ENCODE measurements at places on chromosomes 16 and 17. TPM values are rescaled to one million over a fixed set of nuclear protein-coding genes. Genes with fewer than 3 reads are reported as not detected.

RNF157 gene
- total RNA-seq: 9.1 TPM

WNK4 gene
- 0.13 TPM for total RNA-seq

DNA sequence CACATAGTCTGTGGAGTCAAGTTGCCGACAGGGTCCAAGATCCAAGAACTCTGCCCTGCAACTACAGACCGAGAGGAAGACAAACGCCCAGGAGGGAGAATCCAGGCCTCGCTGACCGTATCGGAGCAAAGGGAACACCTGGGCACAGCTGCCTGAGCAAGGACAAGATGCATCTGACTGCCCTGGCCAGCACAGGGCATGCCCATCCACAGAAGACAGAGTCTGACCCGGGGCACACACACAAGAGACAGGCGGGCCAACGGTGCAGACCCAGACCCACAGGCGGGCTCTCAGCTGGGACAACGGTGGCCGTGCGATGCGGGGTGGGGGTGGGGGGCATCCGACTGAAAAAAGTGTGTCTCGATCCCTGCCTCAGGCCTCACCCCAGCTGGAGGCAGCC lies 6.2 kb downstream of the RAB40B start:
- H3K36me3 ChIP-seq: no peaks in the 10 kb centered on the region
- peaks cover 5% of the 10 kb centered on the region for H3K4me1 ChIP-seq
- no peak overlapping the region for H3K27ac ChIP-seq
- no peak overlapping the region for H3K4me3 ChIP-seq
- DNase-seq: no peak
- peaks cover 6% of the 10 kb centered on the region for H3K27me3 ChIP-seq

- peaks cover 9% of the 10 kb centered on the region for H3K36me3 ChIP-seq
- H3K27me3 ChIP-seq: no peaks in the 10 kb centered on the region
- no peaks in the 10 kb centered on the region for H3K4me1 ChIP-seq
These were observed 44.0 kb downstream of the ZCCHC14 start for GRCh38 chr16:87448866-87449265.

DNA sequence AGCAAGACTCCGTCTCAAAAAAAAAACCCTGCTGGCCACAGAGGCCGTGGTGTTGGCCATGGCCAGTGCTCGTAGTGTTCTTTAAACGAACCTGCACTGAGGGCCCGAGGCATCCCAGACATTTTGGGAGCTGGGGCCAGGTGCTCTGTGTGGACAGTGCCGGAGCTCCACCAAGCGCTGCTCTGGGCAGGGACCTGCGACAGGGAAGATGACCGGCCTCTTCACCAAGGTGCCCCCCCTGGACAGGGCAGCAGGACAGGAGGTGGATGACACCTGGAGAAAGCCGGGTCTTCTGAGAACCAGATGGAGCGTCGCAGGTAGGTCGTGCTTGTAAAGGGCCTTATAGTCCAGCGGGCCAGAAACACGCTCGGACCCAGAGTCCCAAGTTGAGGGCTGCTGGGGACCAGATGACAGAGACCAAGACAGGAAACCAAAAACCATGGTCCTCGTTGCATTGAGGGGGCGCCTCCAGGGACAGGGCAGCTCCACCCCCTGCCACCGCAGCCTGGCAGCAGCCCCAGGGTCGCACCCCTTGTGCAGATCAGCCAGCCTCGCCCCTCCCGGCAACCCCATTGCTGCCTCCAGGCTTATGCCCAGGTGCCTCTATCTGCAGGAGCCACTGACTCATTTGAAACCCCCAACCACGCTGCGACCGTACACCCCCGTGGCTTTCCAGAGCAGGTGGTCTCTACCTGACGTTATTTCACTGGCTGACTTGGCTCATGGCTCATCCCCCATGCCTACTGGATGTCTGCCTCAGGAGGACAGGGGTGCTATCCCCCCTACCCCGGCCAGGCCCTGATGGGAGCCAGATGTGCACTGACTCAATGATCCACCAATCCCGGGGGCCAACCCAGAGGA lies 4.2 kb upstream of the NTN3 start:
- DNase-seq: no peak
- H3K27me3 ChIP-seq: peaks cover 25% of the 10 kb centered on the region
- H3K4me3 ChIP-seq: no peak overlapping the region
- H3K27ac ChIP-seq: no peak overlapping the region

GRCh38 chr16:50568187-50568815 lies 20.1 kb downstream of the NKD1 start:
- H3K4me3 ChIP-seq: no peak overlapping the region
- no peaks in the 10 kb centered on the region for H3K4me1 ChIP-seq
- H3K36me3 ChIP-seq: no peaks in the 10 kb centered on the region
- no peak overlapping the region for H3K27ac ChIP-seq

NPIPA5 gene
- total RNA-seq: 1.0 TPM

GRCh38 chr16:89343501-89344457 lies 126.3 kb downstream of the ZNF778 start:
- H3K4me1 ChIP-seq: peaks cover 37% of the 10 kb centered on the region
- no peaks in the 10 kb centered on the region for H3K27me3 ChIP-seq
- H3K4me3 ChIP-seq: no peak overlapping the region
- no peak for DNase-seq
- no peaks in the 10 kb centered on the region for H3K36me3 ChIP-seq

DNA sequence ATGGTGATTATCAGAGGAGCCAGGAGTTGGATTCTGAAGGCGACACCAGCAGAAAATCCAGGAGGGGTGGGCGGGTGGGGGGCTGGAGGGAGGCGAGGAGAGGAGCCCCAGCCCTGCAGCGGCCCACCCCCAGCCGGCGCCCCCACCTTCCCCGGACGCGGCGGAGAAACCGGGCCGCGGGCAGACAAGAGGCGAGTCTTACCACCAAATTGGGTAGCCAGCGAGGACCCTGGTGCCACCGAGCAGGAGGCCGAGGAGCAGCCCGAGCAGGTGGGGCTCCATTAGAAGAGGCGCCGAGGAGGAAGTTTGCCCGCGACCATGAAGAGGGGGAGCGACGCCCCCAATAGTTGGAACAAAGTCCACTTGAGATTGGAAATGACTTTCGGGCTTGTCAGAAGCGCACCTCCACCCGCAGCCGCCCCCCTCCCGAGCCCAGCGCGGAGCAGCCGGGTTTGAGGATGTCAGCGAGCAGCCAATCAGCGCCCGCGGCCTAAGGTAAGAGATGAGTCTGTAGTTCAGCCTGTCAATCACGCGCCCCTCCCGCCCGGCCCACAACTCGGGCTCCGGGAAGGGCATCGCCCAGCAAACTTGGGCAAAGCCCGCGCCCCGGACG lies at the start of gene WNT3:
Gene WNT3 (minus strand): TSS at position 377 of the 613 bp plus-strand sequence. CDS start 95 bp downstream, at position 282.
- peaks cover 68% of the 10 kb centered on the region for H3K27me3 ChIP-seq
- no peak within 1 kb of the TSS for H3K27ac ChIP-seq
- no peak for DNase-seq
- peak within 1 kb of the TSS; percentile 33 for H3K4me3 ChIP-seq
- no peaks in the 10 kb centered on the region for H3K36me3 ChIP-seq

DNA sequence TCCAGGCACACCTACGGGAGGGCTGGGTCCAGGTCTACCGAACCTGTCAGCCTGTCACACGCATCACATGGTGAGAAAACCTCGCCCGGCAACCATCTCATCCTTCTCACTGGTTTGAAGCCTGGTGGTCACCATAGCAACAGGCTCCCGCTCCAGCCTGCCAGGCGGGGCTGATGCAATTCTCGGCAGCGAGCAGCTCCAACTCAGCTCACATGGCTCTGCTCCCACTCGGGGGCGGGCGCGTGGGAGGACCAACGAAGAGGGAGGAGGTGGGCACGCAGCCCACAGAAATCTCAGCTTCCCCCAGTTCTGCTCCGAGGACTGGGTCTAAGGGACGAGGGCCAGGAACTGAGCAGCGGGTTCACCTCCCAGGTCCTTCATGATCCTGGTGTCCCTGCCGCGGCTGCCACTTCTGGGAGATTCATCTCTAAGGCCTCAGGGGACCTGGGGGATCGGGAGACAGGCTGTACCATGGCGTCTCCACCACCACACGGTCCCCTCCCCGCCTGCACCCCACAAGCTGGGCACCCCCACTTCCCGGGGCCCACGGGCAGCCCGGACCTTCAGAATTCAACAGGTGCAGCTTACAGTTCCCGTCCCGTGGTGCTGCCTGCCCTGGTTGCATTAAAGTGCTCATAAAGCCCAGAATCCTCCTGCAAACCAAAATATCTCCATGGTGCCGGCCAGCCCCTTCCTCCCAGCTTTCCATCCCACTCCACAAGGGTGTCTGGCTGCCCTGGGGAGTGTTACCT lies 25.8 kb downstream of the ABR start:
- no peak for DNase-seq
- H3K27ac ChIP-seq: no peak overlapping the region
- H3K4me1 ChIP-seq: no peaks in the 10 kb centered on the region
- H3K4me3 ChIP-seq: no peak overlapping the region

PRSS33 gene
- 0.54 TPM for total RNA-seq

DNA sequence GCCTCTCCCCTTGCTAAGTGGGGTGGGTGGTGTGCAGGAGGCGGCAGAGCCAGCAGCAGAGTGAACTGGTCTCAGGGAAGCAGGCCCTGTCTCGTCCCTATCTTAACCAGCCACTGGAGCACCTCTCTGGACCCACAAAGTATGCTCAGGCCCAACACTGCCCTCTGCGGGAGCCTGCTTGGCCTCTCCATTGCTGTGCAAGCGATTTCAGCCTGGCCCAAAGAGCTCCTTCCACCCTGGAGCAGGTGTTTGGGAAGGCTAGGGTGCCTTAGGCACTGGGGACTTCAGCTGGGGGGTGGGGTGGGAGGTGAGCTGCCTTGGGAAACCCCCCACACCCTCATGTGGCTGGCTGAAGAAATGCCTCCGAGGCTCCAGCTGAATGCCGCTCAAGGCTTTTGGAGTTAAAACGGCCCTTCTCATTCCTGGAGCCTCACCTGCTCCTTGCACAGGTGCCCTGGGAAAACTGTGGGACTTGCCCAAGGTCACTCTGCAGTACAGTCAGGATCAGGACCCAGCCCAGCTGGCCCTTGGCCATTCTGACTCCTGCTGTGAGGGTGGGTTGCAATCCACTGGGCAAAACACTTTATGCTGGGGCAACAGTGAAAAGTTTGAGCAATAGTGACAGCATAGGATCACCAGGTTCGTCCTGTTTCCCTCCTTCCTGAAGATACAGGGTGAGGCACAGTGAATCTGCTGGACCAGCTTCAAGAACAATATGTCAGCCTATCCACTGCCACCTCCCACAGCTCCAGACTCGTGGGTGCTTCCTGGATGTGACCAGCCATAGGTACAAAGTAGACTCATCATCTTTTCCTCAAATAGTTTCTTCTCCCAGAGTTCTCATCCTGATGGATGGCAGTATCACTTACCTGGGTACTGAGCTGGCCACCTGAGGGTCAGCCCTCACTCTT lies 5.9 kb upstream of the UBE2O start:
- no peak for DNase-seq
- no peaks in the 10 kb centered on the region for H3K36me3 ChIP-seq
- no peak overlapping the region for H3K27ac ChIP-seq
- H3K4me3 ChIP-seq: no peak overlapping the region

- peak overlapping the region; percentile 92 for H3K27ac ChIP-seq
- H3K36me3 ChIP-seq: no peaks in the 10 kb centered on the region
- no peak for DNase-seq
- no peaks in the 10 kb centered on the region for H3K27me3 ChIP-seq
- H3K4me3 ChIP-seq: no peak overlapping the region
These were observed 1.2 kb upstream of the P2RX1 start for GRCh38 chr17:3917391-3917931.

GRCh38 chr16:68732042-68732680 lies 4.9 kb upstream of the CDH1 start:
- H3K4me1 ChIP-seq: peaks cover 4% of the 10 kb centered on the region
- DNase-seq: no peak
- H3K27me3 ChIP-seq: peaks cover 12% of the 10 kb centered on the region
- H3K27ac ChIP-seq: no peak overlapping the region
- no peaks in the 10 kb centered on the region for H3K36me3 ChIP-seq

GRCh38 chr16:11915114-11915643 lies 577 bp downstream of the GSPT1 start:
- DNase-seq: peak; percentile 59
- H3K27ac ChIP-seq: peak overlapping the region; percentile 41
- no peaks in the 10 kb centered on the region for H3K36me3 ChIP-seq
- no peaks in the 10 kb centered on the region for H3K27me3 ChIP-seq

DNA sequence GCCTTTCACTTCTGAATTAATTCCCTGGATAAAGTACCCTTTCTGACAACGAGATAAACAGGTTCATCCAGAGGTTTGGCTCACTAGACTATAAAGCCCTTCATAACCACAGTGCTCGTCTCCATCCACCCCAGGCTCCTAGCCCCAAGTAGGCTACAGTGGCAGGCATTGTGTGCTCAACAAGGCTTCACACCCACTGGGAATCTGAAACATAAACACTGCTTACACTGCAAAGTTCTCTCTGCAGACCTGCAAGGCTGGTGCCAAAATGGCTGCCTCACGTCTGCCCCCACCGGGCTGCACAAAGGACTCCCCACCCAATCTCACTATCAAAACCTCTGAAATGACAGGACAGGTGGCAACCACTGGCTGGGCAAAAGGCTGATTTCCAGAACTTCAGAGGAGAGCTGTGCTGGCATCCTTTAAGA lies 5.1 kb upstream of the HLF start:
- DNase-seq: no peak
- H3K27me3 ChIP-seq: peaks cover 31% of the 10 kb centered on the region
- H3K27ac ChIP-seq: no peak overlapping the region
- H3K4me1 ChIP-seq: peaks cover 15% of the 10 kb centered on the region
- H3K4me3 ChIP-seq: no peak overlapping the region

KRTAP16-1 gene
- 0.16 TPM for total RNA-seq

GRCh38 chr16:88939972-88940861 lies 36.8 kb downstream of the CBFA2T3 start:
- H3K36me3 ChIP-seq: no peaks in the 10 kb centered on the region
- no peak for DNase-seq
- peaks cover 65% of the 10 kb centered on the region for H3K4me1 ChIP-seq
- H3K27me3 ChIP-seq: peaks cover 20% of the 10 kb centered on the region

METTL23 gene
- 31.9 TPM for total RNA-seq

DNA sequence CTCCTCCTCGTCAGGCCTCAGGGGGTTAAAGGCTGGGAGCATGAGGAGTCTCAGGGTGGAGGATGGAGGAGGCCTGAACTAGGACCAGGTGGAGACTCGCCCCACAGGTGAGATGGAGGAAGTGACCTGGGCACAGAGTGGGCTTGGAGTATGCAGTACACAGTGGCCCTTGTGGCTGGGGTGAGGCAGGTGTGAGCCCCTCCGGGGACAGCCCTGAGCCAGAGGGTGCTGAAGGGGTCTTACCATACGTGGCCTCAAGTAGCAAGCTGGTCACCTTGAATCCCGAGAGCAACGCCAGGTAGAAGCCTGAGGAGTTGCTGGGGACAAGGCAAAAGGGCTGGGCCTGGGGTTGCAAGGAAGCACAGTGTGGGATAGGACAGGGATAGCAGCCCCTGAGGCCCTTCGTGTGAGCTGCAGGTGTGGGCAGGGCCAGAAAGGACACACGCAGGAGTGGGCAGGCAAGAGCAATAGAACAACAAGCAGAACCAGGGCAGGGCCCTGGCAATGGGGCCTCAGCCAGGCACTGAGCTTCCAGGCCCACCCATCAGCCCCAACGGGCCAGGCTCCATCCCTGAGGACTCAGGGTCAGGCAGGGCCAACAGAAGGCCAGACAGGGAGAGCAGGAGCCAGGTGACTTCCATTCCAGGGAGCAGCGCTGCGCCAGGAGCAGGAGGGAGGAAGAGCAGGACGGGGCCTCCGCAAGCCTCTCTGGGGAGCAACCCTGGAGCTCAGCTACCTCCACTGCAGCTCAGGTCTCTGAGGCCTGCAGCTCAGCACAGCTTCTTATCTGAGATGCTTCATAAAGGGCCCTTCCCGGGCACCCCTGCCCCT lies 64.2 kb upstream of the TNRC6C start:
- DNase-seq: no peak
- no peaks in the 10 kb centered on the region for H3K27me3 ChIP-seq
- H3K4me3 ChIP-seq: no peak overlapping the region
- no peaks in the 10 kb centered on the region for H3K36me3 ChIP-seq
- peaks cover 19% of the 10 kb centered on the region for H3K4me1 ChIP-seq

MT1M gene
- total RNA-seq: not detected

Measured in natural killer cell (primary cell).